H7 (cell line): ENCODE measurements at places on chromosomes 3 and 15.

- DNase-seq = no peak
Observed at GRCh38 chr15:49441816-49442215, 18.8 kb downstream of the FGF7 start.

- DNase-seq = no peak
Observed at GRCh38 chr3:125622381-125622791, 27.1 kb upstream of the OSBPL11 start.

DNA sequence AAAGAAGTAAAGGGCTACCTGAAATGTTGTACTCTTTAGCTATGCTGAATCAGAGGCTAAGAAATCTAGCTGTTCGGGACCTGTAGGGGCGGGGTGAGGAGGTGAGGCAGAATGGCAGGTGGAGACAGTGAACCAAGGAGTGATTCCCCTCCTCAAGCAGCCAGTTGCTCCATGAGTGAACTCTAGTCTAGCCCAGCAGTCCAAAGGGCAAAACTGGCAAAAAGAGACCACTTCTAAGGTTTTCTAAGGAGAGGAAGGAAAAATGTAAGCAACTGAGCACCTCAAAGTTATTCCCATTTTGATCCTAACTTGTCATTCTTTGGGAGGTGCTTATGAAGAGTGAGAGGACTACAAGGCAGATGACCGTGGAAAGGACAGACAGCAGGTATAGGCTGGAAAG lies 19.3 kb upstream of the TOPAZ1 start:
- no peak for DNase-seq

GRCh38 chr15:75685195-75685594 lies 27.5 kb downstream of the CSPG4 start:
- DNase-seq = no peak

DNA sequence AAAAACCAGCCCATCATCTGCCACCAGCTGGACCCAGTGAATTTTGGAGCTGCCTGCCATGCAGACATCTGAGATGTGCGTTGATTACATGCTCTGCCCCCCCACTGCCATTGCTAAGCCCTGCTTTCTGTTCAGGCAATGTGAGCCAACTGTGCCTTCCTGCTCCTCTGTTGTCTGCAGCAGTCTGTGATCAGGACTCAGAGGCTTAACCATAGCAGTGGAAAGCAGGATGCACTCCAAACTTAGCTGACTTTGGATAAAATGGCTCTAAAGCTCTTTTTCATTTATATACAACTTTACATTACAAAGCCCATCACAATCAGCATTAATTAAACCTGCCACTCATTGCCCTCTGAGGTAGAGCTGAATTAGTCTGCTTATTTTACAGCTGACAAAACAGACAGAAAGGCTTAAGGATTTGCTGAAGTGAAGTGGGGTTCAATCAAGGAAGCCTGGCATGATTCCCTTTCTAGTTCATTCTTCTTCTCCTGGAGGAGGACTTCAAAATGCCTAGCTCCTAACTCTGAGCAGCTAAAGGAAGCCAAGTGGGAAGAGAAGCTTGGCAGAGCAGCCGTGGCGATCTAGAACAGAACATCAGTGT lies 15.7 kb upstream of the RPS27L start:
- peak; percentile 49 for DNase-seq

DNA sequence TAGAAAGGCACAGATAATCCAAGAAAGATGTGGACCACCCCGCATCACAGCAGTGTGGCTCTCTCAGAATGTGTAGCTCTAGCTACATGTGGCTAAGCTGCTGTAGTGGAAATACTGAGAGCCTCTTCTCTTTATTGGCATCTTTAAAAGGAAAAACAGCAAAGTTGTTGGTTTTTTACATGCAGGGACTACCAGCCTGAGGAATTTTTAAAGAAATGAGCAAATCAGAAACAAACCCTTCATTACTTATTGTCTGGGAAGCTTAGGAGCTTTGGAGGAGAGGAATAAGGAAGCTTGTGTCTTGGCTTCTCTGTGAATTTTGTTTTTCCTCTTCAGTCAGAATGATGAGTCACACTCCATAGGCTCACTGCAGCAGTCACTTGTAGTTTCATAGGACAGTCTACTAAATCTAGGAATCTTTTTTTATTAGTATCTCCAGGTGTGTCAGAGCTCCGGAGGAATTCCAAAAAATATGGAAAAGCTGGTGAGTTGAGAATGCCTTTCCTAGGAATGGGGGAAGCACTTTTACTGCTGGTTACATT lies 27.5 kb downstream of the POLG start:
- DNase-seq = no peak

- DNase-seq = no peak
Observed at GRCh38 chr3:179560791-179561190, 1.9 kb upstream of the ACTL6A start.

GRCh38 chr15:61367953-61368352 lies 138.9 kb upstream of the RORA start:
- DNase-seq = peak; percentile 16

DNA sequence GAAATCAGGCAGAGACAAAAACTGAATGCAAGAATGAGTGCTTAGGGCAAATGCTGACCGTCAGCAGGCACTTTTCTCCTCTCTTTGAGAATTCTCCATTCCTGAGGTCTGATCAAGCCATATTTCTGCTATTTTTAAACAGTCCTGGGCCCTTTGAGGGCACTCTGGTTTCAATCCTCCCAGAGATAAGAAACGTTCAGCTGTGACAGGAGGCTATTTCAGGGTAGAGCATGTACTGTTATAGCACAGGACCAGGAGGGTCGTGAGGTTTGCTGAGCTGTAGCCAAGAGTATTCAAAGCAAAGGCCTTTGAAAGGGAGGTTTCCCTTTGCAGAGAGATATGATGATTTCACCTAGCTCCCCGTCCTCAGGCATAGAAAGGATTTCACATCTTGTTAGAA lies 39.6 kb upstream of the PDZRN3 start:
- DNase-seq = no peak

DNA sequence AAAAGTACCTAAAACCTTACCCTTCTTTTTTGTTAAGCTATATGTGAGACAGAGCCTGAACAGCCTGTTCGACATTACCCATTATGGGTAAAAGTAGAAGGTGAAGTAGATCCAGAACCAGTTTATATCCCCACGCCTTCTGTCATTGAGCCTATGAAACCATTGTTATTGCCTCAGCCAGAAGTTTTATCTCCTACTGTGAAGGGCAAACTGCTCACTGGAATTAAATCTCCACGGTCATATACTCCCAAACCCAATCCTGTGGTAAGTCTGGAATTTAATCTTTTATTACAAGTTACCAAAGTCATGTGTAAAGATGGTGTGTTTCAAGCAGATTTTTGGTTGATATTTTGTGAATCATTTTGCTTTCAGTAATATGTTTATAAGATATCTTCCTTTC lies 47.1 kb upstream of the MAPKBP1 start:
- DNase-seq = no peak

- DNase-seq = peak; percentile 35
Observed at GRCh38 chr3:48407542-48408099, 22.3 kb downstream of the PLXNB1 start.

DNA sequence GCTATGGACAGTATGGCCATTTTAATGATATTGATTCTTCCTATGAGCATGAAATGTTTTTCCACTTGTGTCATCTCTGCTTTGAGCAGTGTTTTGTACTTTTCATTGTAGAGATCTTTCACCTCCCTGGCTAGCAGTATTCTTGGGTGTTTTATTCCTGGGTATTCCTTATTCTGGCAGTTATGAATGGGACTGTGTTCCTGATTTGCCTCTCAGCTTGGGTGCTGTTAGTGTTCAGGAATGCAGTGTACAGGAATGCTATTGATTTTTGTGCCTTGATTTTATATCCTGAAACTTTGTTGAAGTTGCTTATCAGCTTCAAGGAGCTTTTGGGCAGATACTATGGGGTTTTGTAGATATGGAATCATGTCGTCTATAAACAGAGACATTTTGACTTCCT lies 49.5 kb upstream of the CTXND1 start:
- DNase-seq = no peak
